NCI-H524 (cell line): ENCODE measurements at places on chromosomes 5 and 9.

- no peak for DNase-seq
Observed at GRCh38 chr9:117681888-117682287, 22.3 kb upstream of the TLR4 start.

- no peak for DNase-seq
Observed at GRCh38 chr5:67012171-67012570, 184.4 kb downstream of the CD180 start.

DNA sequence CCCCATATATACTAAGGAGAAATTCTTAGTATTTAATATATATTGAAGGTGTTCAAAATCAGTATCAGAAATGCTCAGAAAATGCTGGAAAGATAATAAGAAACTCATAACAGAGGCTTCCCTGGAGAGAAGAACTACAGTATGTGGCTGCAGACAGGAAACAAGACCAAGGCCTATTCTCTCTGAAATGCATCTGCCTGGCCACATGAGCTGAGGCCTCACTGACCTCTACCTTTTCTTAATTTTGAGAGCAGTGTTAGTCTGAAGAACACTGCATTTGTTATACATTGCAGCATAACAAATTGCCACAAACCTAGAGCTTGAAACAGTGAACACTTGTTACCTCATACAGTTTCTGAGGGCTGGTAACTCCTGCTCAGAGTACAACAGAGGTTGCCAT lies 133.4 kb upstream of the SPEF2 start:
- no peak for DNase-seq

DNA sequence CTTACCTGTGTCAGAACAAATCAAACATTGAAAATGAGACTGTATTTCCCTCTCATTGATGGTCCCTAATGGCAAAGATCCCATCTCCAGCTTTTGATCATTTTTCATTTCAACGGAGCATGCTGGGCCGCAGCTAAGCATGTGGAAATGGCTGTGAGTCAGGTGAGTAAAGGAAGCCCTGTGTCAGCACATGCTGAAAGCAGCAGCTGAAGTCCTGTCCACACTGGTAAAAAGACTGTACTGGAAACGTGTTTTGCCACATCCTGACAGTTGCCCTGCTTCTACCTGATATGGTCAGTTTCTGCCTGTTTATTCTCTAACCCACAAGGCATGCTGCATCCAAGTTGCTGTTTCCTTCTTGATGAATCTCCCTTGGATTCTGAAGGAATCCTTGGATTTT lies 330.1 kb downstream of the EFNA5 start:
- DNase-seq: no peak

- DNase-seq: no peak
Observed at GRCh38 chr9:28762167-28762566, 1188.9 kb upstream of the C9orf72 start.

DNA sequence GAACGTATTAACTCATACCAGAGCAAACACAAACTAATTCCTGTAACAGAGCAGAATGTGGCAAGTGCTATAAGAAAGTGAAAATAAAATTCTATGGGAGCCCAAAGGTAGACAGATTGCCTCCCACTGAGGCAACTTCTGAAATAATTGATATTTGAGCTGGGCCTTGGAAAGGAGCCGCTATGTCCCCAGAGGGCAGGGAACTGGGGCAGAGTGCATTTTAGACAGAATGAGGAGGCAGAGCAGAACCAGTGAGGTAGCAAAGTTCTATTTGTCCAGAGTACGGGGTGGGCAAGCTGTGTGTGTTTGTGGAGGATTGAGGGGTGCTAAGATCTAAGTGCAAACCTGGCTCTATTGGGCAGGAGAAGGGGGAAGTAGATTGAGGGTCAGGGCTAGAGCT lies 19.8 kb downstream of the CDO1 start:
- DNase-seq: no peak

- DNase-seq: no peak
Observed at GRCh38 chr5:141870871-141871270, 7.3 kb downstream of the PCDH1 start.

GRCh38 chr9:130680836-130681768 lies 12.5 kb upstream of the EXOSC2 start:
- peak; percentile 94 for DNase-seq

DNA sequence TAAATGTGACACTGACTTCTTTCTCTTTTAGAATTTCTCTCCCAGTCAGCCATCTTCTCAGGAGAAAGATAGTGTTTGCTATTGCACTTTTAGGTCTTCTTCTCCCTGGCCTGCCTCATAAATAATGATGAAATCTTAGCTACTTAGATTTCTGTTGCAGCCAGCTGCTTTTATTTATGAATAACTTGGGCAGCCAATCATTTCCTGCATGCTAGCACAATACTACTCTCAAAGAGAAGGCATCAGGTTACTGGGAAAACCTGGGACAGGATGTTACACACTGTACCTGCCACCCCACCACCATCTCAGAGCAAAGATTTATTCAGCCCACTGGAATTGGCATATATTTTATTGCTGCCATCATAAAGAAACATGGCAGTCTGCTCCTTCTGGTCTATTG lies 266.6 kb downstream of the PRELID2 start:
- DNase-seq: peak; percentile 34

DNA sequence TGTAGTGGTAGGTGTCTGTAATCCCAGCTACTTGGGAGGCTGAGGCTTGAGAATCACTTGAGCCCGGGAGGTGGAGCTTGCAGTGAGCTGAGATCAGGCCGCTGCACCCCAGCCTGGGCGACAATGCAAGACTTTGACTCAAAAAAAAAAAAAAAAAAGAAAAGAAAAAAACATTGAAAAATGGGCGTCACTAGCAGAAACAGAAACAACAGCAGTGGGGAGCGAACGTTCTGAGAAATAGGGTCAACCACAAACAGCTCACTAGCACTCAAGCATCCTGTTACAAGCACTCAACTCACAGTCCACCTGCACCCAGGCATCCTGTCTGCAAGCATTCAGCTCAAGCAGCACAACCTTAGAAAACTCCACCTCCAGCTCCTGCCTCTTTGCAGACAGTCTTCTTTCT lies 17.2 kb downstream of the TRIM14 start:
- DNase-seq: peak; percentile 27

GRCh38 chr9:3433066-3433465 lies 92.7 kb downstream of the RFX3 start:
- no peak for DNase-seq

- DNase-seq: no peak
Observed at GRCh38 chr5:157506981-157507780, 47.2 kb downstream of the NIPAL4 start.

DNA sequence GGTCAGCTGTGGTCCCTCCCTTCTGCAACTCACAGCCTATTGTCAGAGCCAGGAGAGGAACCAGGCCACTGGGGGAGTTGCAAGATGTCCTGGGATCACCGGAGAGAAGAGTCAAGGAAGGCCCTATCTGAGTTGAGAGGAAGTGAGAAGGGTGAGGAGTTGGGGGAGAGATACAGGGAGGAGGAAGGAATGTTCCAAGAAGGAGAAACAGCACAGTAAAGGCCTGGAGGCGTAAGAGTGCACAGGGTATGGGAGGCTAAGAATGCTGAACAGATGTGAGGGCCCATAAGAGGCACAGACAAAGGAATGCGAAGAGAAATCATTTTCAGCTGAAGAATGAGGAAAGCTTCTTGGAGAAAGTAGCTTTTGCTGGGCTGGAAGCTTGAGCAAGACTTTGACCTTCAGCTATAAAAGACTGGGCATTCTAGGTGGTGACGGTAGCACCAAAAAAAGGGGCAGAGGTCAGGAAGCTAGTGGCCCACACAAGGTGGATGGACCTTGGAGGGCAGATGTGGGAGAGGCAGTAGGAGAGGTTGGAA lies 21.6 kb upstream of the CSF1R start:
- no peak for DNase-seq

- DNase-seq: no peak
Observed at GRCh38 chr9:134723491-134724190, 82.0 kb downstream of the COL5A1 start.

DNA sequence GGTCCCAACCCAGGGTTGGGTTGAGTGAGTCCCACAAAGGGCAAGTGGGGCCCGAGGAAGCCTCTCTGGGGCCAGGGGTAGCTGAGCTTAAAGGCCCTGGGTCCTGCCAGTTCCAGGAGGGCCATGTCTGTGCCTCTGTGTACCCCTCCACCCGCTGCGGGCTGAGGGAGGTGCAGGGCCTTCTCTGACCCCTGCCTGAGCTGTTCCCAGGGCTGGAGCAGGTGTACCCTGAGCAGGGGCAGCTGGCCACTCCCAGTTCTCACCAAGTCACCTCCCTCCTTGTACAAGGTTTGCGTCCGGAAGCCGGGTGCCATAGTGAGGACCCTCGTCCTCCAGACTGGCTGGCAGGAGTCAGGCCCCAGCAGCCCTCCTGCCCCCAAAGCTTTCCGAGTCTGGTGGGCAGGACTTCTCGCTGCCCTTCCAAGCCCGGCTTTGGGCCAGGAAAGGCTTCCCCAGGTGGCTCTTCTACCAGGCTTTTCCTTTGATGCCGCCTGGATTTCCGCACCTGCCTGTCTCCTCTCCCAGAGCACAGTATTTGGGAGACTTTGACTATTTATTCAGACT lies 9.2 kb upstream of the ENDOG start:
- no peak for DNase-seq

GRCh38 chr9:134852906-134853654 lies 27.5 kb upstream of the FCN2 start:
- no peak for DNase-seq

DNA sequence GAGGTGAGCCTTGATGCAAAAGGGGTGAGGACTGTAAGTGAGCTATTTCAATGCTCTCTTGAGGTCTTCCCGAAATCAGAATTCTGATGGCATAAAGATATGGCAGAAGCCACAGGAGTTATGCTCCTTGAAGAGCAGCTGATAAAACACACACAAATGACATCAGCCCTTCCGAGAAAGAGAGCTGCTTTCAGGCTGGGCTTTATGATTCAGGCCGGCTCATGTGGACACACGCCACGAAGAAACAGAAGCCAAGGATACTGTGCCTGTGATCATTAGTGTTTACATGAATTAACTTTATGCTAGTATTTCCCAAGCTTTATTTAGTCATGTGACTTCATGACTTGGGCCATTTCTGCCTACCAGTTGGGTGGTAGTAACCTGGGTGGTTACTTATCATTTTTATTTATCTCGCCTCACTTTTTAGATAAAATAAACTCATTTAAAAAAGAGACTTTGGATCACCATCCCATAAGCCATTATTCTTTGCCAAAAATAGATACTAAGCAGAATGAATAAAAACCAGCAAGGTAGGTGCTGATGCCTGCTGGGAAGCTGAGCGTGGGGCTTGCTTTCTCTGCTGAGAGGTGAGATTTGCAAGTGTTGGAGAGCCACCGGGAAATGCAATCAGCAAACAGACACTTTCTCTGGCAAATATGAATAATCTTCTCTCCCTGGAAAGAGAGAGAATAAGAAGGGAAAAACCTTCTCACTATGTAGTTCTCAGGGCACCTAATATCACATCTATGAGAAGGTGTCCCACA lies 73.0 kb upstream of the SLC25A51 start:
- DNase-seq: no peak

DNA sequence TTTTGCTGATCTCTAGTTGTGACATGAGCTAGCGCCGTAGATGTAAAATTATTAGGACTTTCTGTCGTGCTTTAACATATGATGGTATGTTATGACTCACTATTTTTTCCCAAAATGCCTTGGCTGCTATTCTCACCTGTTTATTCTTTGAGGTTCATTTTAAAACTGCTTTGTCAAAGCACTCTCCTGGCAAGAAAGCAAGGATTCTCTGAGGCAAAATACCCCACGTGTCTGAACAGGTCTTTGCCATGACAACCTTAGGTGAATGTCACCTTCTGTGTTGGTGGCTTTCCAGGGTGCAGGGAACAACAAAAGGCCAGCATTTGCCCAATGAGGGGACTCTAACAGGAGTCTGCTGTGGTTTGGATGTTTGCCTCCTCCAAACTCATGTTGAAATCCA lies 30.6 kb upstream of the COL5A1 start:
- DNase-seq: no peak

GRCh38 chr5:178542455-178542854 lies 47.7 kb downstream of the COL23A1 start:
- no peak for DNase-seq

- DNase-seq: no peak
Observed at GRCh38 chr9:129270903-129271431, 92.9 kb upstream of the IER5L start.

GRCh38 chr9:123472862-123473614 lies 117.0 kb downstream of the CRB2 start:
- DNase-seq: peak; percentile 97

DNA sequence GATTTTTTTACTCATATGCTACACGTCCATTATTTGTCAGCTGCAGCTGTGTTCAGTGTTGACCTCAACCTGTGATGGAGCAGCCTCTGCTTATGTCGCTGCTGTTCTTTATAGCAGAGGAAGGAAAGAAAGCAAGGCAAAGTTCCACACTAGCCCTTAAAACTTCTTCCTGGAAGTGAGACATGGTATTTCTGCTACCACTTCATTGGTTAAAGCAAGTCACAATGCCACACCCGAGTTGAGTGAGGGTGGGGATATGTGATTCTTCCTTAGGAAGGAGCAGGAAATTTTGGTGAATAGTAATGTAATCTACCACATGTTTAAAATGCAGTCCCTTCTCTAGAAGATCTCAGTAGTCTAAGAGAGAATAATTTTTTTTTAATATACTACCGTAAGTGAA lies 224.8 kb upstream of the DMRT1 start:
- DNase-seq: no peak

- DNase-seq: no peak
Observed at GRCh38 chr5:31492869-31493268, 39.0 kb downstream of the DROSHA start.

DNA sequence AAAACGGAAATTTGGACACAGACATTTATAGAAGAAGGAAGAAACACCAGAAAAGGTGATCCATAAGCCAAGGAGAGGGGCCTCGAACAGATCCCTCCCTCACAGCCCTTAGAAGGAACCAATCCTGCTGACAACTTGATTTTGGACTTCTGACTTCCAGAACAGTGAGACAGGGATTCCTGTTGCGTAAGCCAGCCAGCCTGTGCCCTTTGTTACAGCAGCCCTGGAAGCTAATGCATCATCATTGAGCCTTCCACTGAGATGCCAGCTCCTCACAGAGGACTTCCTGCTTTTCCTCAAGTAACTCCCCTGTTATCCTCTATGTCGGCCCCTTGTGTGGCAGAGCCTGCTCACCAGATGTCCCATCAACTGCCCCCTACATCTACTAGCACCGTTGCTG lies 94.1 kb downstream of the JMY start:
- DNase-seq: no peak

GRCh38 chr5:128036950-128037349 lies 46.6 kb upstream of the SLC12A2 start:
- no peak for DNase-seq

GRCh38 chr5:101534491-101535110 lies 631.5 kb upstream of the ST8SIA4 start:
- DNase-seq: no peak

GRCh38 chr9:38334234-38334633 lies 58.3 kb upstream of the ALDH1B1 start:
- peak; percentile 10 for DNase-seq

DNA sequence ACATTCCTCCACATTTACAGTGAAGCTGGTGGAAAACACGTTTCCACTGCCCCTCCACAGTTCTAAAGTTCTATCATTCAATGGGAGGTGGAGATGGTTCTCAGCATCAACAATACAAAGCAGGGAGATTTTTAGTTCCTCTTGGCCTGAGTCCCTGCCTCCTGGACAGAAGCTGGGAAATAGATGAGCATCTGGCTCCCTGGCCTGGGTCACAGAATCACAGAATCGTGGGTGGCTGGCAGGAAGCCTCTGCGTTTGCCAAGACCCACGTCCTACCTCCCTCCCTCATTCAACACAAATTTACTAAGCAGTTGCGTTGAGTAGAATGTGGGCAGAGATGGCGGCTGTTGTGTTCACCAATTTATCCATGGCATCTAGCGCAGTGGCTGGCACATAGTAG lies 5.2 kb upstream of the PPARGC1B start:
- no peak for DNase-seq

GRCh38 chr5:140338908-140339307 lies 7.5 kb downstream of the HBEGF start:
- no peak for DNase-seq
